ENCODE measurements at places on chromosomes 3 and 15.

DNA sequence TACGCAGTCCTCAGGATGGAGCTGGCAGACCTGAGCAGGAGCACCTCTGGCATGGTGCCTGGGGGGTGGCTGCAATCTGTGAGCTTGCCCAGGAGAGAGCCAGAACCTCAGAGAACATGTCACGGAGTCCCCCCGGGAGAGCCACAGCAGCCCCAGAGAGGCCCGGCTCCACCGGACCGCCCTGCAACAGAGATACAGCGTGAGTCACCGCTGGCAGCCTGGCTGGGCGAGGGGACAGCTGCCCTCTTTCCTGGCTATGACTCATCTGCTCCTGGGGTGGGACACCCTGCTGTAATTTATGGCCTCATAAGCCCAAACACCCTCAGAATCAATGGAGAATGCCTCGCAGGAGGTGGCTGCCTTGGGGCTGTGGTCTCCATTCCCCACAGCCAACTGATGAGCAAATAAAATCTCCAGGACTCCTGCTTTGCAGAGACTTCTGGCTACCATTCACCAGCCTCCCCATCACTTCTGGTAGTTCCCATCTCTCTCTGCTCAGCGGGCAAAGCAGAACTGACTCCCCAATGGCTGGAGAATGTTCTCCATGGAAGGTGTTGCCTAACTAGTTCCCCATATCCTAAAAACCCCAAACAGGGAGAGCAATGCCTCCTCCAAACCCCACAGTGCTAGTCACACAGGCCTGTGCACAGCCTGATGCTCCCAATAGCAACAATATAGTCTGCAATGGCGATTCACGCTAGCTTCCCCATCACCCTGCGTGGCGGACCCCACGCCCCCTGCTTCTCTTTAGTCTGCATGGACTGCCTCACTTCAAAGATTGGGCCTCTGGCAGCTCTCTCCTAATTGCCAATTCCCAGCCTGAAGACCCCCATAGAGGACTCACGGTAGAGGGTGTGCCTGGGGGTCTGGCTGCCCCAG, 21.6 kb downstream of the ACSBG1 start:
- peak; percentile 26 for DNase-seq

DNA sequence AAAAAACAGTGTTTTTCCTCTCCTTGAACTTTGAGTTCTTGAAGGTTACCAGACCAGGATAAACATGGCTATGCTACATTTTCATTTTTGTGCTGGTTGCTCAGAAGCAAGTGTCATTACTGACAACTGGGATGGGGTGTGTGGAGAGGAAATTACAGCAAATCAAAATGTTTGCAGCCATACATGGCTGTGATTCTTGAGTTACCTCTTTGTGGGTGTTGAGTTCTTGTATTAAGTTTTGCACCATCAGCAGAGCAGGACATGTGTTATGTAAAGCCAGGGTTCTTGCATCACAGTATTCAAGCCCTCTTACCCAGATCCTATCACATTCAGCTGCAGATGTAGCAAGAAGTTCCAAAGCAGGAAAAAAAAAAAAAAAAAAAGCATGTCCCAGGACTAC, 53.9 kb upstream of the ATOSA start:
- no peak for DNase-seq

- peak; percentile 84 for DNase-seq
Observed at GRCh38 chr3:16311960-16312451, 47.0 kb downstream of the OXNAD1 start.

DNA sequence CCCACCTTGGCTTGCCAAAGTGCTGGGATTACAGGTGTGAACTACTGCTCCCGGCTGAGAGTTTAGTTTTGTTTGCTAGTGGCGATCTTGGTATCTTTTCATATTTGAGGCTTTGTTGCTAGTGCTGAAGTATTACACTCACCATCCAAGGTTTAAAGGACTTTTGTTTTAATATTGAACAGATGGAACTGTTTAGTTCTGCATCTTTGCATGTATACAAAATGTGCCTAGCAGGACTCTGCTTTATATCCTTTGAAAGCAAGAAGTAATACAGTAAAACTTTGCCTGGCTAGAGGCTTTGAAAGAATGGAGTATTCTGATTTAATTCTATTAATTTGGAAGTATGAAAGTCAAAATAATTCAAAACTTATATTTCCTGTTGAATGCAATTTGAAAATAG, 77.8 kb upstream of the CHRNB4 start:
- no peak for DNase-seq

GRCh38 chr3:41693799-41694198, 268.1 kb downstream of the ULK4 start:
- no peak for DNase-seq

GRCh38 chr3:63202529-63202928, 75.6 kb upstream of the SYNPR start:
- no peak for DNase-seq

All from hematopoietic multipotent progenitor cell (in vitro differentiated cells).